ENCODE measurements at places on chromosomes 2 and 18.

DNA sequence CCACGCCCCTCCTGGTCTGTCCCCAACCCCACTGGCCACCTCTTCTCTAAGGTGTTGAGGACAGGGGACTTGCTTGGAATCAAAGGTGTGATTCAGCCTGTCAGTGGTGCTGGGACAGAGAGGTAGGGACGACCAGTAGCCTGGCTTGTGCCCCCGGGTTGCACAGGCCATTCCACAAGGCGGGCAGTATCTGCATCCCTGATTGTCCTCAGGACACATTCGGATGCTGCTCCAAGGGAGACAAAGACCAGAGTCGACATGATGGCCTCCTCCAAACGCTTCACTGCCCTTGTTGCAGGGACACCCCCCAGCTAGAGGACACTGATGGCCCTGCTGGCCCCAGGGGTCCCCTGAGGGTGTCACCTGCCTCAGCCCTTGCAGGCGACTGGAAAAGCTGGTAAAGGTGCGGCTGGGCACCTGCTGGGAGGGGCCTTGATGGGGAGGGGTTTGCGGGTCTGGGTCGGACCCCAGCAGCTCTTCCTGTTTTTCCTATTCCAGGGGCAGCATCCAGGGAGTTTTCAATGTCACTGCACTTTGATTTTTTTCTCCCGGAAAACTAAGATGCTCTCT, 98.0 kb downstream of the PTGR3 start:
- DNase-seq: no peak

- DNase-seq: no peak
Observed at GRCh38 chr18:47248604-47249313, 2.7 kb downstream of the SKOR2 start.

GRCh38 chr2:45631319-45631718, 20.2 kb upstream of the PRKCE start:
- no peak for DNase-seq

GRCh38 chr2:172281648-172282570, 145.5 kb upstream of the ITGA6 start:
- no peak for DNase-seq

DNA sequence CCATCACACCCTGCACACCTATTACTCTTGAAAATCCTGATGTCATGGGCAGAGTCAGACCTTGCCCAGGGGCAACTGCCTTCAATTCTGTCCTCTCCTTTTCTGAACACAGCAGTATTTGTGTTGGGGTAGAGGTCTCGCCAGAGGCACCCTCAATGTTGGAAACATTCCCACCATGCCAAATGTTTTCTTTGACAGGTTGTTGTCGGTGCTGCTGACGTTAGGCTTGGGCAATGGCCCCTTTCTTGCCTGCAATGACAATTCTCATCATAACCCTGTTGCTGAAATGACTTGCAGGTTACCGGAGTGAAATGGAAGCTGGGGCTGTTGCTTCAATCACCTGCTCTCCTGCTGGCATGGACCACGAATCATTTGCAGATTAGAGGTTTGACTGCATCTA, 17.9 kb downstream of the GKN1 start:
- DNase-seq: no peak

DNA sequence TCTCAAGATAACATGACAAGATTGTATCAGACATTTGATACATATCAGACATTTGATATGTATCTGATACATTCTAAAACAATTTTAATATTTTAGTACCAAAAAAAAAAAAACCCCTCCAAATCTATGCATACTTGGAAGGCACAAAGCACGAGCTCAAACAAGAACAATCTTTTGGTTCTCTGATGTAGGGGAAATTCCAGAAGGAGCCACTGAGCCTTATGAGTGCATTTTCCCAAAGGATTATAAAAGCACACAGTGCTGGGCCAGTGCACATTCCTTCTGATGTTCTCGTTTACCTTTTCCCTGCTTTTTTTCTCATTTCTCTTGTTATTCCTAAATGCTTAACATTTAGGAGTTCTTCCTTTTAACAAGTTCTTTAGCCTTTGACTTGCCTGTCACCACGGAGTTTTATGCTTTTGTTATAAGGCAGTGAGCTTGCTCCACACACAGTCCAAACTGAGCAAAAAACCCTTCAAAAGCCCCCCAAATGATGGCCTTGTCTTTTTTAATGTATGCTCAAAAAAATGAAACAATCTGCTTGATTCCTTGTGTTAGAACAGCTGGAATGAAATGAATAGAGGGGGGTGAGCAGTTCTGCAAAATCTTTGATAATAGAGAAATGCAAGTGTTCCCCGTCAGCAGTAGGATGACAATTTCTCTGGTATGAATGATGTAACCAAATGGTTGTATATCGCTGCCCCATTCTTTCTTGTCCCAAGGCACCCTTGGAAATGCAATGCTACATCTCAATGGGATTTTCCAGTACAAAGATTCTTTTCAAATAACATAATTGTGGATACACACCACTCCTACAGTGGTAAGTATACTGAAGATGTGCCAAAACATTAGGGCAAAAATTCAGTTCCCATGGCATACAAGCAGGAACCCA, 597.2 kb upstream of the ZEB2 start:
- DNase-seq: no peak

DNA sequence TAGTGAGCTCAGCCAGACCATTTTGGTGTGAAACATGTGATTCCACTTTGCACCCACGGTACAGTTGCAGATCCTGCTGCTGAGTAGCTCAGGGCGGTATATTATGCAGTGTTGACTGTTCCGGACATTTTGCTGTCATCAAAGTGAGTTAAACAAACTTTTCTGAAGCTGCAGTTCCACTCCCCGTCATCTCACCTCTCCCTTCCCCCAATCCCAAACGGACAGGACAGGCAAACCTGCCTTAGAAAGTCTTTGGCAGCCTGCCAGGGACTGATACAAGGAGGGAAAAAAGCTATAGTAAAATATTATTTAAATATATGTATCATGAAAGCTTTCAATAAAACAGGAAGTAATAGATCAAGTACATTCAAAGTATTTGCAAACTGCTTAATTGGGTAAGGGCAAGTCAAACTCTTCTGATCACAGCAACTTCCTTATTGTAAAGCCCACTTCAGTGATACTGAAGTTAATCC, 35.5 kb upstream of the SP5 start:
- no peak for DNase-seq

GRCh38 chr2:101658387-101658786, 39.1 kb upstream of the MAP4K4 start:
- DNase-seq: no peak

- DNase-seq: no peak
Observed at GRCh38 chr2:240963868-240964703, 34.3 kb upstream of the SNED1 start.

GRCh38 chr2:109126501-109126860, 2.5 kb upstream of the SH3RF3 start:
- peak; percentile 24 for DNase-seq

GRCh38 chr18:35264409-35264808, 23.6 kb downstream of the ZNF397 start:
- DNase-seq: no peak

- no peak for DNase-seq
Observed at GRCh38 chr2:66555091-66555490, 120.2 kb downstream of the MEIS1 start.

DNA sequence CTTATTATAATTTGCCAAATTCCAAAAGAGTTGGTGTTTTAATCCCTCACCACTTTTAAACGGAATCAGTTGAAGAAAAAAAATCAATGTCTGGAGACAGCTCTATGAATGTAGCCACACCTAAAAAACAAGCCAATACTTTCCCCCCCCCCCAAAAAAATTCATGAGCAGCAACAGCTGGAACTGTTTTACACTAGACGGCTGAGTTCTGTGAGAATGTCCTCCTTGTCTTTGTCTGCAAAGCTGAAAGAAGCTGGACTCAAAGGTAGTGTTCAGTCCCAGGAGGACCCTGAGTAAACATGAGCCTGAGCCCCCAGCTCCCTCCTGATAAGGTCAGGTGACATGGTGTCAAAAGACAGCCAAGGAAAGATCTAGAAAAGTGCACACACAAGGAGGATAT, 68.2 kb downstream of the ZNF521 start:
- no peak for DNase-seq

- no peak for DNase-seq
Observed at GRCh38 chr2:174340400-174341292, 5.9 kb downstream of the SP9 start.

GRCh38 chr2:86038291-86039081, 67.2 kb downstream of the POLR1A start:
- DNase-seq: peak; percentile 90

DNA sequence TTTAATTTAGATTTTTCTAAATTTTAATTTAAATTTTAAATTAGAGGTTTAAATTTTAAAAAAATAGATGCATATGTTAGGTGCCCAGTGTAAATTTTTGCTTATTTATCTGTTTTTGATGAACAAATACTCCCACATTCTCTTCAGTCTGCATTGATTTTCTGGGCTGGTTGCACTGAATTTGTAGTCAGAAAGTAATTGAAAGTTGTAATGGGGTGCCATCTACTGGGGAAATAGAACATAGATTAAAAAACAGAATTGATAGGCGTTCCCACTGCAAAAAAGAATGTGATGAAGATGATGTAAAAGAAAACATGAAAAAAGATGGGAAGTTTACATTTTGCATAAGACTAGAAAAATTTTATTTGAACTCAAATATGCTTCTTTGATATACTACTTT, 51.7 kb upstream of the CCDC85A start:
- DNase-seq: peak; percentile 36

- no peak for DNase-seq
Observed at GRCh38 chr2:127589841-127590240, 54.4 kb downstream of the MYO7B start.

DNA sequence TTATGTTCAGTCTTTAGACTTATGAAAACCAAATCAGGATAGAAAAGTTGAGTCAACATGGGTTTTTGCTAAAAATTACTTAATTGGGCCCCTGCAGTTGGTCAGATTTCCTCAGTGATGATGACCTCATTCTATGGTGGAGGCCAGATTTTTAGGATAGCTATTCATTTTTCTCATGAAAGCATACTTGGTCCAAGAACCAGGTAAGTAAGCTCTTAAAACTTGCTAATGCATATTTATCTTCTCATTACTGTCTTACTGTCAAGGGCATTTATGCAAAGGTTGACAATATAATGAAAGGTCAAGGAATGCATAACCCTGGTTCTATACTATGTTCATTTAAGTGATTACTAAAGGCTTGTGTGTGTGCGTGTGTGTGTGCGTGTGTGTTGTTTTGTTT, 650.6 kb downstream of the SATB2 start:
- no peak for DNase-seq

DNA sequence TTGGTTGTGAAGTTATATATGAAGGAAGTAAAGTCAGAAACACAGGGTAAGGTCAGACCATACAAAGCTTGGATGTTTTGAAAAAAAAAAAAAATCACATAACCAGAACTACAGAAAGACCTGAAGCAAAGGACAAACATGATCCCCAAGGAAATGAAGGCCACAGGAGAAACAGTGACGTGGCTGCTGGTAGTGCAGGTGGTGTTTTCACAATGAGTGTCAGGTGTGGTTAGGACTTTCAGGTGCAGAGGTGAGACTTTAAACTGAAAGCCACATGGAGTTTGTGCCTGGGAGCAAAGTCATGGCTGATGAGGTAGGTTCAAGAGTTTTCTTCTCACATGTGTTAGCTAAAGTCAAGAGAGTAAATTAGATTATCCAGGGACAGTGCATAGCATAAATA, 270.7 kb downstream of the PIEZO2 start:
- DNase-seq: peak; percentile 30

DNA sequence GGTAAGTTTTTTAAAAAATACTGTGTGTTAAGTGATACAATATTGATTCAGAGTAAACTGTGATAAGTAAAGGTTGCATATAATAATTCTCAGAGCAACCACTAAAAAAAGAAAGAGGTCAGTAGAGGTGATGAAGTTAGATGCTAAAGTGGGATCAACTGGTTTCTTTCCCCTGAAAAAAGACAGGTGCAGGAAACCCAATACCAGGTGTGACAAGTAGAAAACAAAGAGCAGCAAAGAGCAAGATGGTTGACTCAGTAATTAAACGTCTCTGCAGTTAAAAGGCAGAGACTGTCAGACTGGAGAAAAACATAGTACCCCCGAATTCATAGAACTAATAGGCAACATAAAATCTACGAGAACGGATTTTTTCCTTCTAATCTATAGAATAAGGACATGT, 128.3 kb downstream of the ATP9B start:
- DNase-seq: no peak

DNA sequence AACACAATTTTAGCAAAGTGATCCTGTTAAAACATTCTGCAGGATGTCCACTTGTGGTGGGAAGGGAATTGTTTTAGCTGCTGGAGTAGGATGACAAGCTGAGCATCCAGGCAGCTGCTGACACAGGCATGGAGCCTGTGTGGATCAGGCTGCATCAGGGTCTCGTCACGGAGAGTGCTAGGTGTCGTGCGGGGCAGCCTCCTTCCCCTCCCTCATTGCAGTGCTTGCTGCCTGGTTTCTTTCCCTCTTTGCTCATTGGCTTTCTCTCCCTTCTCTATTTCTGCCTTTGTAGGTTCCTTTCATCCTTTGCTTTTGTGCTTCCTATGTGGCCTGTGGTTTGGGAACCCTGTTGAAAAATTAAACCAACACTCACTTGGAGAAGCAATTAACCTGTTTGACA, 172.9 kb downstream of the TPGS2 start:
- no peak for DNase-seq

- no peak for DNase-seq
Observed at GRCh38 chr2:23350041-23350791, 34.8 kb upstream of the KLHL29 start.

DNA sequence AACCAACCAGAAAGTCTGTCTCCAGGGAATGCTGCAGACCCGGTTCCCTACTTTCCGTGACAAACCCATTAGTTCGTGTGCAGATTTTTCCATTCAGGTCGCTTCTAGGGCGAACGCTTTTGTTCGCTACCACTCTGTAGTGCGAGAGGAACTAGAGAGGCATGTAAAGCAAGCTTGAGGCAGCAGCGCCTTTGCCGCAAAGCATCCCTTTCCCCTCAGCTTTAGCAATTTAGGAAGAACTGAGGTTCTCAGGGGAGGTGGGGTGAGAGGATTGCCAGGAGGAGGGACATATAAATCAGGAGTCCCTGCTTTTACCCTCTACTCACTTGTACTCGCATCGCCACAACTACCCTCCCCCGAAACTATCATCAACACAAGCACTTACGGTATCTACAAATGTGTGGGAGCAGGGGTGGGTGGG, 748 bp upstream of the ZNF804A start:
- DNase-seq: no peak

GRCh38 chr2:9244985-9245544, 38.5 kb downstream of the ASAP2 start:
- peak; percentile 65 for DNase-seq

GRCh38 chr2:110732422-110733413, at the start of gene ACOXL:
ACOXL (plus strand) TSS chr2:110732573; CDS start chr2:110768390, 35,817 bp downstream.
- no peak for DNase-seq

GRCh38 chr2:207951734-207952470, 73.4 kb downstream of the PLEKHM3 start:
- no peak for DNase-seq

DNA sequence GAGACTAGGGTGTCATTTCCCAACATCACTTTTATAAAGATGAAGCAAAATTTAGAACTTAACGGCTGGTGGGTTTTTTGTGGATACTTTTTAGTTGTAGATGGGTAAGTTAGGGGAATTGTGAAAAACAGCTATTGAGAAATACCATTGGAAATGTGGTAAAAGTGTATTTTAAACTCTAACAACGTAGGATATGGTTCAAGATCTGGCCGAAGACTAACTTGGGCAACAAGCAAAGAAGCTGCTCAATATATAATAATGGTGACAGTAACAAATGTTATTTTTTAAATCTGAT, 1.6 kb downstream of the DNAH7 start:
- no peak for DNase-seq

All from activated CD4-positive, alpha-beta T cell treated with anti-CD3 and anti-CD28 coated beads, Interleukin-10, Interleukin-2, amounts not matched to agents 100 ng/mL and 50 ng/mL, durations not matched to agents 16 hours and 8 hours (primary cell).